ENCODE measurements at places on chromosomes 2 and 18. TPM values are rescaled to one million over a fixed set of nuclear protein-coding genes. Genes with fewer than 3 reads are reported as not detected.

- DNase-seq, result peak; percentile 57
These were observed 3.4 kb downstream of the IRS1 start for GRCh38 chr2:226796012-226796839.

DNA sequence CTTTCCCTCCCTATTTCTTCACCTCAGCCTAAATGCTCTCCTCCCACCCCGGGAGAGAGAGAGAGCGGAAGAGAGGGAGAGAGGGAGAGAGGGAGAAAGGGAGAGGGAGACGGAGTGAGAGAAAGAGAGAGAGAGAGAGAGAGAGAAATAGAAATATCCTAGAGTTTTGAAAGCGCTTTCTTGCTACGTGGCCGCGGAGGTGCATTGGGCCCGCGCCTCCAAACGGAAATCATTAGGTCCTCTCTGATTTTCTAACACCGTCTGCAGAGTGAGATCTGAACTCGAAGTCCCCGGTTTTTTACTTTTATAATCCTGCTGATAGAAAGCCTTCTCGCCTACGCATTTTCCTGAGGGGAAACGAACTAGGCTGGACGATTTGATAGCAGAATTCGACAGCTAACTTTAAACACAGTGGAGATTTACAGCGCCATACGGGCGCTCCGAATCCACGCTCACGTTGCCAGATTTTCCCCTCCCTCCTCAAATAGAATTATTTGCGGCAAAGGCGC lies 903 bp upstream of the EVX2 start:
- no peak for DNase-seq

DNA sequence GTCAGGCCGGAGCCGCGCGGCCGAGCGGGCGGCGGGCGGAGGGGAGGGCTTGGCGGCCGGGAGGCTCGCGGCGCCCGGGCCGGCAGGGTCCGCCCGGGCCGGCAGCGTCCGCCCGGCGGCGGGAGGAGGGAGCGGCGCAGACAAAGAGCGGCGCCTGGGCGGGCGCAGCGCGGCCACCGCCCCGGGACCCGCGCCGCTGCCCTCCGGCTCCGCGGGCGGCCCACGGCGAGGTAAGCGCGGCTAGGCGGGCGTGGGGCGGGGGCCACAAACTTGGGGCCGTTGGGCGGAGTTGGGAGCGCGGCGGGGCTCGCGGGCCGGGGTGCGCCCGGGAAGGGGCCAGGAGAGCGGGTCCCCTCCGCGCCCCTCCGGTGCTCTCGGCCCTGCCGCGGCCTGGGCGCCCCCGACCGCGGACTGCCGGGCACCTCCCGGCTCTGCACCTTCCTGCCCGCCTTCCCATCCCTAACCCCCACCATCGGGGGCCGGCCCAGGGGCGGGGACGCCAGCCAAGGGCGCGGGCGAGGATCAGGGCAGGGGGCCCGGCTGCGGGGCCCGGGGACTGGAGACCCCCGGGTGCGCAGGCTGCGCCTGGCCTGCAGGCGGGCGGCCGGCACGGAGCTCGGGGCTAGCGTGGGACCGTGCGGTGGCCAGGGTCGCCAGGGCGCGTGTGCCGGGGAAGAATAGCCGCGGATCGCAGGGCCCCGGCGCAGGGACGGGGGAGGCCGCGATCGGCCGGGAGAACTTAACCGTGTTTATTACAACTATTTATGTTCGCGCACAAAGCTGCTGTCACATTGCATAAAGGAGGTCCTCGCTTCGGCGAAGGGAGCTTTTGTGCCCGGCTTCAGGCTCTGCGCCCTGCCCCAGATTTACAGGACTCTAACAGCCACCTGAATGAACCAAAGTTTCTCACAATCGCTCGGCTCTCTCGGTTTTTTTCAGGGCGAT lies at the start of gene NCK2:
Gene NCK2 (plus strand): TSS at position 4 of the 945 bp plus-strand sequence. CDS start 110,152 bp downstream, outside the sequence.
- peak; percentile 58 for DNase-seq

DNA sequence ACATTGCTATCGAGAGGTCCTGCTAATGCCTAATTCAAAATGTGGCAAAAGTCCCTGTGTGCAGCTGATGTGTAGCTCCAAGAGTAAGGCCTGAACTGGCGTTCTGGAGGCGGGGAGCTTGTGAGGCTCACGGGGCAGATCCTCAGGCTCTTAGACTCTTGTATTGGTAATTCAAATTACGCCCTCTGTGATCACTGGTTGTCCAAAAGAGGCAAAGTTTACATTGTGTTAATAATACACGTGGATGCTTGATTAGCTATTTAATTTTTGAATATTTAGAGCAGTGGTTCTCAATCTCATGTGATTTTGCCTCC lies 12.4 kb upstream of the CRYGA start:
- DNase-seq, result no peak

- DNase-seq, result no peak
These were observed 9.4 kb downstream of the FOSL2 start for GRCh38 chr2:28401948-28402550.

GRCh38 chr18:31229829-31230228 lies 67.2 kb upstream of the DSC1 start:
- DNase-seq, result no peak

- no peak for DNase-seq
These were observed 36.6 kb downstream of the DARS1 start for GRCh38 chr2:135948642-135949355.

DNA sequence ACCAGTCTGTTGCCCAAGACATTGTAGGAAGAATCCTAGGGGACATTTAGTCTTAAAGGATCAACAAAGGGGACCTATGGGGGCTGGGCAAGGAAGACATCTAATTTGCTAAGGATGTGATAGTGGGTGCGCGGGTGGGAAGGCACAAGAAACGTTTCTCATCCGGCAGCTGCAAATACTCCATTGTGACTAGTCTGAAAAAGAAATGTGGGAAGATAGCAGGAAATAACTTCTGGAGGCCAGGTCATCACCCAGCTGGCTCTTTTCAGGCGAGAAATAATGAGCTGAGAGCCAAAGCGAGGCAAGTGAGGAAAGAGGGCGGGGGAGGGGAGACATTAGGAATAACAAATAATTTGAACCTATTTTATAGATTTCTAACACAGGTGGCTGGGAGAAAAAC lies 70.3 kb upstream of the NCK2 start:
- DNase-seq, result no peak

GRCh38 chr2:59034837-59035236 lies 793.7 kb upstream of the FANCL start:
- no peak for DNase-seq

- DNase-seq, result no peak
These were observed 10.1 kb upstream of the IFIH1 start for GRCh38 chr2:162328424-162329157.

DNA sequence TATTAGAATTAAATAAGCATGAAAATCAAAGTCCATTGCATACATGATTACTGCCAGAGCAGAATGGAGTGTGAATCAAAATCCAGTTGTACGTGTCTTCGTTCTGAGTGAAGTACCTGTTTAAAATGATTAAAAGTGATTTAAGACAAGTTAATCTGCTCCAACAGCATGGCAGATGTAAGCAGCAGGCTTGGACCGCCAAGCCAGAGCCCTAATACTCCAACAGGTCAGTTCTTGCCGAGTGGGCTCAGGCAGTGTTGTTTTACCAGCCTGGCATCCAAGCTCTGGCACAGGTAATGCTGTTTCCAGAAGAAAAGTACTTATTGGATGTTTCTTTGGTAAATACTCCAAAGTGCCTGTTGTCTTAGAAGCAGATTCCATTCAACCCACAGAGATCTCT lies 171.4 kb upstream of the EPAS1 start:
- no peak for DNase-seq

DNA sequence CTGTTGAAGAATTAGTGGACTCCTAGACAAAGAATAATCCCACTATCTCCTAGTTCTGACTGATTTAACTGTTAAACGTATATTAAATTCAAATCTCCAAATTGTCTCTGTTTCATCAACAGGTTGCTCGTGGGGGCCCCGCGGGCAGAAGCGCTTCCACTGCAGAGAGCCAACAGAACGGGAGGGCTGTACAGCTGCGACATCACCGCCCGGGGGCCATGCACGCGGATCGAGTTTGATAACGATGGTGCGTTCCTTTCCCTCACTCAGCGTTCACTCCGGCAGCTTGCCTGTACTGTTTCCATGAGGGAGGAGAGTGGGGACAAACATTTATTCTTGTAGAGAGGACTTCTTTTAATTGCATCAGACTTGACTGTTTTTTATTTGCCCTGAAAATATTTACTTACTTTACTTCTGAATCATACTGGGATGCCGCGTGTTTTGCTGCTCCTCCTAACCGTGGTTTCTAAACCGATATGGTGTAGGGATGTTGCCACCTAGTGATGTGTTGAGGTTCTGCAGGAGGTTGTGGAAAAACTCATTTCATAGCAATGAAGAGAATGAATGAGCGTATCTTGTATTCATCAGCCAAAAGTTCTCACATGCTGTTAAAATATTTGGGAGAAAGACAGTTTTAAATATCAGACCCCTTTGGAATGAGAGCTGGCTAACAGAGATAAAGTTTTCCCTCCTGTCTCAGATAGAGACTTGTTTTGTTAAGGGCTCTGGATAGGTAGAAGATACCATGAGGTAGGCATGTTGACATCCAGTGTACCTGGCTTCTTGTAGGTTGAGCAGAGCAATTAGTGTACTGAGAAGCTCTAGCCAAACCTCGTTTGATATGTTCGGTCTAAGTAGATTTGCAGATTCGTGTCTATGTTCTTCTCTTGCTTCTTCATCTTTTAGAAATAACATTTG lies 38.3 kb downstream of the ITGA6 start:
- peak; percentile 59 for DNase-seq

NOSTRIN gene
- total RNA-seq, result 6.5 TPM

DSC1 gene
- total RNA-seq, result not detected

IL36B gene
- not detected for total RNA-seq

PIEZO2 gene
- 0.06 TPM for total RNA-seq

CD8B gene
- total RNA-seq, result not detected

MFF gene
- 68.4 TPM for total RNA-seq

GLB1L gene
- 0.59 TPM for total RNA-seq

TM4SF20 gene
- not detected for total RNA-seq

RTN4 gene
- total RNA-seq, result 235 TPM

ATF2 gene
- total RNA-seq, result 20.0 TPM

CXCR4 gene
- 8.2 TPM for total RNA-seq

POTEI gene
- total RNA-seq, result not detected

MSTN gene
- 6.6 TPM for total RNA-seq

ADRA2B gene
- 5.3 TPM for total RNA-seq

REG3G gene
- total RNA-seq, result not detected

TSPYL6 gene
- not detected for total RNA-seq

GPR75 gene
- 0.79 TPM for total RNA-seq

Data from psoas muscle (tissue), 8 donors.